ENCODE measurements at places on chromosomes 13 and 19. TPM values are rescaled to one million over a fixed set of nuclear protein-coding genes. Genes with fewer than 3 reads are reported as not detected.

ZNF43 gene
- total RNA-seq = 2.0 TPM

SIGLEC5 gene
- not detected for total RNA-seq

CEACAM8 gene
- not detected for total RNA-seq

PGLYRP1 gene
- total RNA-seq = not detected

TGDS gene
- 14.7 TPM for total RNA-seq

ICAM4 gene
- 0.08 TPM for total RNA-seq

OR7D2 gene
- not detected for total RNA-seq

ZNF540 gene
- 0.08 TPM for total RNA-seq

PSG11 gene
- total RNA-seq = not detected

LAIR2 gene
- not detected for total RNA-seq

GJB6 gene
- 54.5 TPM for total RNA-seq

ACER1 gene
- total RNA-seq = not detected

ZNF419 gene
- total RNA-seq = 10.0 TPM

KLHL1 gene
- not detected for total RNA-seq

SMARCA4 gene
- 97.7 TPM for total RNA-seq

NPAS1 gene
- total RNA-seq = 0.46 TPM

RAB20 gene
- 4.0 TPM for total RNA-seq

IGLON5 gene
- total RNA-seq = not detected

IL11 gene
- 7.0 TPM for total RNA-seq

KLK2 gene
- total RNA-seq = not detected

ETV2 gene
- 0.23 TPM for total RNA-seq

GNG7 gene
- not detected for total RNA-seq

VSTM2B gene
- total RNA-seq = not detected

SIAH3 gene
- total RNA-seq = 0.04 TPM

CALR3 gene
- total RNA-seq = 0.16 TPM

ZNF581 gene
- 20.5 TPM for total RNA-seq

RAB3A gene
- 0.19 TPM for total RNA-seq

TLE2 gene
- 1.5 TPM for total RNA-seq

SOX1 gene
- not detected for total RNA-seq

TMEM38A gene
- total RNA-seq = 0.91 TPM

ACTMAP gene
- 2.2 TPM for total RNA-seq

LILRB2 gene
- not detected for total RNA-seq

SACS gene
- 20.8 TPM for total RNA-seq

BRCA2 gene
- 7.2 TPM for total RNA-seq

ZNF211 gene
- total RNA-seq = 4.6 TPM

MAG gene
- not detected for total RNA-seq

FARP1 gene
- 19.3 TPM for total RNA-seq
